A549 treated with dexamethasone at 1 μM for 4 hours (cell line): ENCODE measurements at places on chromosomes 2 and 18. TPM values are rescaled to one million over a fixed set of nuclear protein-coding genes. Genes with fewer than 3 reads are reported as not detected.

VWC2L gene
- not detected in 5 replicates for total RNA-seq

CNGA3 gene
- total RNA-seq = 0.03 to 0.09 TPM (median 0.05 TPM) in 4 of 5 replicates, not detected in the other

AFF3 gene
- 0.02 to 0.08 TPM (median 0.05 TPM) in 5 replicates for total RNA-seq

STPG4 gene
- 0.07 TPM in 1 of 5 replicates, not detected in the others for total RNA-seq

AQP12B gene
- total RNA-seq = not detected in 5 replicates

NCL gene
- 745 to 967 TPM (median 886 TPM) in 5 replicates for total RNA-seq

FSHR gene
- total RNA-seq = not detected in 5 replicates

STARD6 gene
- total RNA-seq = 0.21 TPM in 1 of 5 replicates, not detected in the others

CNTNAP5 gene
- total RNA-seq = not detected in 5 replicates

CRACDL gene
- 2.7 to 6.0 TPM (median 4.7 TPM) in 5 replicates for total RNA-seq
